ENCODE measurements at places on chromosomes 5 and 9.

GRCh38 chr5:156327296-156327695 lies 332 bp downstream of the SGCD start:
- DNase-seq, result no peak

DNA sequence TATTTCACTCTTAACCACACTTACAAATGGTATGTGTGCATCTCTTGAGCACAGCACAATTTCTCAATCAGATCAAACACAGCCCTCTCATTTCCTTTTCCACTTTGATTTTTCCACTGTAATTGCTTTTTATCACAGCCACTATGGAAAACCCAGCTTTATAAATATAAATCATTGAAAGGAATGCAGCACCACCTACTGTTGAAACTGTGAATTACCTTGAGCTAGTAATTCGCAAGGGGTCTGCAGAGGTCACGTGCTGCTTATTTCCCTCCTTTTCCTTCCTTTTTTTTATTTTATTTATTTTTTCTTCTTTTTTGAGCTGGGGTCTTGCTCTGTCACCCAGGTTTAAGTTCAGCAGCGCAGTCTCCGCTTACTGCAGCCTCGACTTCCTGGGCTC lies 76.9 kb downstream of the CDH6 start:
- peak; percentile 25 for DNase-seq

GRCh38 chr5:172274951-172275753 lies 8.4 kb downstream of the UBTD2 start:
- DNase-seq, result no peak

GRCh38 chr9:120985819-120986222 lies 59.2 kb upstream of the TRAF1 start:
- peak; percentile 62 for DNase-seq

GRCh38 chr5:10677533-10677932 lies 83.5 kb downstream of the DAP start:
- DNase-seq, result no peak

- no peak for DNase-seq
Observed at GRCh38 chr9:137354153-137354844, 52.2 kb upstream of the NRARP start.

GRCh38 chr9:134325813-134326723 lies at the start of gene RXRA:
Gene RXRA, plus strand, starts transcription at chr9:134326455. Its CDS starts 177 bp downstream, at chr9:134326632.
- DNase-seq, result peak; percentile 90

- DNase-seq, result no peak
Observed at GRCh38 chr9:22159586-22159985, 150.5 kb upstream of the CDKN2B start.

GRCh38 chr5:150254774-150255173 lies 34.8 kb downstream of the CAMK2A start:
- DNase-seq, result no peak

DNA sequence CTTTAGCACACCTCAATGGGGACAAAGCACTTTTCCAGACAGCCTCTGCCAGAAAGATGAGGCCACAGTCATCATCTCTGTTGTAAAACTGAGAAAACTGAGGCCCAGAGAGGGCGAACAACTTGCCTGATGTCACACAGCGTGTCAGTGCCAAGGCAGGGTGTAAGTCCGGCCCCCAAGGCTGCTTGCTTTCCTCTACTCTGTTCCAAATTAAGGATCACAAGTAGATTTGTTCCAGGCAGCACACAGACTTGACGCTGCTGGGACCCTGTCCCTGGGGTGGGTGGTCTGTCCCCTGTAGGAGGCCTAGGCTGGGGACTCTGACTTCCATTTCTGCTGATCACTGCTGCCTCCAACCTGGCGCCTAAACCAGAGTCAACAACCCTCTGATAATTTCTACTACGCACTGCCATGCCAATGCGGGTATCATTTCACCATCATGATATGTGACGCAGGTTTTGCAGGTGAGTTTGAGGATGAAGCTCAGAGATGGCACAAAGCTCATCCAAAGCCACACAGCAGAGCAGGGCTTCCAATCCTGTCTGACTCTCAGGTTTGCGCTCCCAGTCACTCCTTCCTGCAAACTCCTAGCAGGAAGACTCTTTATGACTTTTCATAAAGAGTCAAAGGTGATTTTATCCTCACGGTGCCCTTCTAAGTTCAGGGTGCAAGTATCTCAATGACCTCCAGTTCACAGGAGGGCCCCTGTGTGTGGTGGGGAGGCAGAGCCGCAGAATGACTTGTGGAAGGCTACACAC lies 13.5 kb upstream of the RALGDS start:
- no peak for DNase-seq

DNA sequence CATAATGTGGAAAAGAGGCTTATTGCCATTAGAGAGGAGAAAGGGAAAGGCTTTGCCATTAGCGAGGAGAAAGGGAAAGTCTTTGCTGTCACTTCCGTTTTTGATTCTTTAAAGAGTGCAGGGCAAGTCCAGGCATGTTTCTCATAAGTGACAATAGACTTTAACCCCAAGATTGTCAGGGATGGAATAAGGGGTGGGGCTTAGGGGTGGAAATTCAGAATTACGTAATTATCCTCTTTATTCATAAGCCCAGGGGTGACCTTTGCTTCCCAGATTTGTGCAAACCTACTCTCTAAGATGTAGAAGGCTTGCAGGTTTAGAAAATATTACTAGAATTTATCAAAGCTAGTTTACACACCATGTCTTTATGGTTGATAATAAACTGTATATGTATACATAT lies 2.3 kb upstream of the PLK2 start:
- no peak for DNase-seq

DNA sequence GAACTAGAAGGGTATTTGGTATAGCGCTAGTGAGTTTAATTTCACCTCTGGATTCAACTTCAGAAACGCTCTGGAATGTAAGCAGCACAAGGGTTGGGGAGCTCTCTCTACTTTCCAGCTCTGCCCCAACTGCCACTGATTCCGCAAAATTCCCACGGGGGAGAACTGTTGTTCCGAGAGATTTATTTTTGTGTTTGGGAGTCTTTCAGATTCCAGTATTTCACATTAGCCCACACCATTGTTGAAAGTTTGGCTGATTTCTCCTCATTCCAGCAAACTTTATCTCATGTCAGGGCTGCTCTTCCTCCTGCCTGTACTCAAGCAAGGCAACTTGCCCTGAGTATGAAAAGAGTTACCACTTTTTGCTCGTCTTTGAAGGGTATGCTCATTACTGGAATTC lies 198.5 kb upstream of the EGFLAM start:
- no peak for DNase-seq

DNA sequence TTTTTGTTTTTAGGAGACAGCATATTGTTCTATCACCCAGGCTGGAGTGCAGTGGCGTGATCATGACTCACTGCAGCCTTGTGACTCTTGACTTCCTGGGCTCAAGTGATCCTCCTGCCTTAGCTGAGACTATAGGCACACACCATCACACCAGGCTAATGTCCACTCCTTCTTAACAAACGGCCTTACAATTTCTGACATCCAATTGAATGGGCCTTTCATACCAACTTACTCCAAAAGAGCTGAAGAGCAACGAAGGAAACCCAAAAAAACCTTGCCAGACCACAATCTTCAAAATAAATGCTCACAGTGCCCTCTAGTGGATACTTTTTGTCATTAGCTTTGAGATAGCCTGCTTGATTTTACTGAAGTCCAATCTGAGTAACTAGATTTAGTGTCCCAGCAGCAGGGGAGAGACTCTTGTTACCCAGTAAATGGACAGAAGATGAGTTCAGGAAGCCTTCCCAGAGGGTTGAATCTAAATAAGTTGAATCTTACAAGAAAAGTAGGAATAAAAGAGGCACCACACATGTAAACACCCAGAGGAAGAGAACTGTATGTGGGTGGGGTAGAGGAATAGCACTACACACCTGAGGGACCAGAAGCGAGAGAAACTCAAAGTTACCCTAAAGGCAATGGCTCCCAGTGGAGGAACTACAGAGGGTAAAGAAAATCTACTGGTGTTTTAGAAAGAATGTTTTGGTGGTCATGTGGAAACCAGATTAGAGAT lies 9.3 kb downstream of the ZNF622 start:
- DNase-seq, result peak; percentile 62

GRCh38 chr9:13811876-13812275 lies 502.1 kb downstream of the NFIB start:
- no peak for DNase-seq

DNA sequence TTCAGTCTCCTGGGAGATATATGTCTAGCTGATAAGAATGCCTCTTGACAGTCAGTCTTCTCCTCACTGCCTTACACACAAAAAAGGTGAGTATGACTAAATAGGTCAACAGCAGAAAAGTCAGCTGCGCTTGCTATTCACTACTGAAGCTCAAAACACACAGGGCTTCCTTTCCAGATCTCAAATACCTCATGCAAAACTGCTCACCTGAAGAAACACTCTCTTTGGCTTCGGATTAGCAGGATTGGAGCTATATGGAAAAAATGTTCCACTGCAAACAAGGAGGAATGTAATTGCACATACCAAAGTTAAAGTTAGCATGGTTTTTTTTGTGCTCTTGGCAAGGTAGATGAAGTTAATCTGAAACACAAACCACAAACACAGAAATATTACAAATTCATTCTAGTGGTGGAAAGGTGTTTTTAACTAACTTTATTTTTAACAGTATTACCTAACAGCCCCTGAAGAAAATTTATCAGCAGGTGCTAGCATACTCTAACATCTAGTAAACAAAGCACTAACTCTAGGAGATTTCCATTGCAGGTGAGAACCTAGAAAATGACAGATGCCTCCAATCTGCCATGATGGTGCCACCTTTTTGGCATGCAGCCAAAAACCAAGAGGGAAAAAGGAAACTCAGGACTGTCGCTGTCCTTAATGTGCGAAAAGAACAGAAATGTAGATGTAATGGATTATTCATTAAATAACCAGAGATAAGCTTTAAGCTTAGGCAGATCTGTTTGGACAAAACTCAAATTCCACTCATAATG lies 31.8 kb downstream of the ERMP1 start:
- no peak for DNase-seq

DNA sequence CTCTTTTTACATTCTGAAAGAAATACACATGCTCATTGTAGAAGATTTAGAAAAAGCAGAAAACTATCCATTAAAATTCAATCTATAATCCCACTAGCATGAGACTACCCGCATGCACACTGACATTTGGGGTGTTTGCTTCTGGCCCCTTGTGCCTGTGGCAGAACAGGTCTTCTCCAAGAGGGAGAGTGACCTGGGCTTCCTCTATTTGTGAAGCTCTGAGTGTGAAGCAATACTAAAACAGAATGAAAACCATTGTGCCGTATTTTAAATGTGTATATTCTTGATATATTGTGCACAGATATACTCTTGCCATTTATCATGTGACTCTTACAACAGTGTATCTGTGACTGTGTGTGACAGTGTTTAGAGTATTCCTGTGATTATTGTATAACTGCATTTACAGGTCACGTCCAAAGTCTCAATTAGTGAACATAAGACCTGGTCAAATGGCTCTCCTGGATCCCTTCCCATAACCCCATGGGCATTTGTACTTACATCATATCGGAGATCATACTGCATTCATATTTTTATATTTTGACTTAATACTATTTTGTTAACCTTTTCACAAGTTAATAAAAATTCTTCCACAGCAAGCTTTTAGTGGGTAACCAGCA lies 14.7 kb upstream of the CPEB4 start:
- no peak for DNase-seq

GRCh38 chr9:133706307-133707050 lies 31.7 kb downstream of the SARDH start:
- no peak for DNase-seq

DNA sequence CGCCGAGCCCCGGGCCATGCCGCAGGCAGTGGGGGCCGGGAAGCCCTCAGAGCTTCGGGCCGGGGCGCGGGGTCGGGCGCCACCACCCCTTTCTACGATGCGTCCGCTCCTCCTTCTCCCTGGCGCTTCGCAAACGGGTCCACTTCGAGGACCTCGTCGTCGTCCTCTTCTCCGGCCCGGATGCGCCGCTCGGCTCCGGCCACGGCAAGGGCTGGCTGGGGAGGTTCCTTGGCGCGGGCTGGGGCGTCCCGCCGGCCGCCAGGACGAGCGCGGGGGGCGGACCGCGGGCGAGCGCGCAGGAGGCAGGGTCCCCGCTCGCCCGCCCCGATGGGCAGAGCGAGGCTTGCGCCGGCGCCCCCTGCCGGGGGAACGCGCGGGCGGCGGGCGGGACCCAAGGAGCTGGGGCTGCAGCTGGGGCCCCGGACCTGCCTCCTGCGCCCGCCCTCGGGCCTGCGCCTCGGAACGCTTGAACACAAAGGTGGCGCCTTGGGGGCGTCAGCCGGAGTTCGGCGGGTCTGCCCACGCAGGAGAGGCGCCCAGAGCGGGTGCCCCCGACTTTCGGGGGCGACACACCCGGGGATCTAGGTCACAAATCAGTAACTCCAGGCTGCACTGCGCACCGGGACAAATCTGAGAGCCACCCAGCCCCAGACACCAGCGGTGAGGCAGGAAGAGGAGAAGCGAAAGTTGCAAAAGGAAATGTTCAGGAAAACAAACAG lies at the start of gene ROR2:
Gene ROR2, minus strand, starts transcription at position 283 of the 719 bp plus-strand sequence.
- DNase-seq, result peak; percentile 60

Data from fibroblast of skin of back (primary cell).